ELR (cell line): ENCODE measurements at places on chromosomes 1 and 21.

DNA sequence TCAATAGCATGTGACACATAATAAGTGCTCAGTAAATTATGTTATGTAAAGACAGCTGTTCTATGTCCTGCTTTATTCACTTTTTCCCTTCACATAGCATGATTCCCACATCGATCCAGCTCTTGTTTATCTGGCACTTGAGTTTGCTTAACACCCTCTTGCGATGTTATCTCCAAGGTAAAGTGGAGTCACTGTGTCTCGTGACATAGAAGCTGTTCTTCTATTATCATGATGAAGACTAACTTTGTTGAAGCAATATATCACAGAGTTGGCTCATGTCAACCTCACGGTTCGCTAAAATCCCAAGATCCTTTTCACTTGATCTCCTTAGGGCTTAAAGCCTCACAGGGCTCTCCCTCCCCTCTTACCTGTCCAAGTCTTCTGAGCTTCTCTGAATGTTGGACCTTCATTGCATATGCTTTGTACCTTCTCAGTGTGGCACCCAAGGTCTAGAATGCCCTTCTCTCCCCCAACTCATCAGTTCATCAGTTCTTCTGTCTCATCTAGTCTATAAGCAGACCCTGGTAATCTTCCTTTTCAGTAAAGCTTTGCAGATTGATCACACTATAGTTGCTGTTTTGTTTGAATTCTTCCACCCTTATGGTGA, 38.0 kb downstream of the PLXNA2 start:
- DNase-seq = no peak

DNA sequence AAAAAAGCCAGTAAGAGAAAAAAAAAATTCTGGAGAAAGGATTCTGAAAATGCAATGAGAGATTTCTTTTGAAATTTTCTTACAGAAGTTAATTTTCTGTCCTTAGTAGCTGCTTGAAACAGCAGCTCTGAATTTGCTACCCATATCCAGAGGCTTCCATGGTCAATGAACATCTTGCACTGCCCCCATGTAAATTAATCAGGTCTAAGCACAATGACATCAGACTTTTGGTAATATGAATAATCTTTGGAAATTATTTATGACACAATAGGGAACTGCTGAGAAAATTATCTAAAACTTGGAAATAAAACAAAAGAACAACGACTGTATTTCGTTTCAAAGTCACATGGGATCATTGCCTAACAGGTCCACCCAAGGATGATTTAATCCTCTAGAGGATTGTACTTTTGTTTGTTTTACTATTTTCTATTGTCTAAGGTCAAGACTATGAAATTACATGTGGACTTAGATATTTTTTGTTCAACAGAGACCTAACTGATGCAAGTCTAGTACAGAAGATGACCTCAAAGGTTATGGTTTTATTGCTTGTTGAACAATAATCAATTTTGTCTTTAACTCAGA, 312.1 kb downstream of the BACH1 start:
- no peak for DNase-seq

DNA sequence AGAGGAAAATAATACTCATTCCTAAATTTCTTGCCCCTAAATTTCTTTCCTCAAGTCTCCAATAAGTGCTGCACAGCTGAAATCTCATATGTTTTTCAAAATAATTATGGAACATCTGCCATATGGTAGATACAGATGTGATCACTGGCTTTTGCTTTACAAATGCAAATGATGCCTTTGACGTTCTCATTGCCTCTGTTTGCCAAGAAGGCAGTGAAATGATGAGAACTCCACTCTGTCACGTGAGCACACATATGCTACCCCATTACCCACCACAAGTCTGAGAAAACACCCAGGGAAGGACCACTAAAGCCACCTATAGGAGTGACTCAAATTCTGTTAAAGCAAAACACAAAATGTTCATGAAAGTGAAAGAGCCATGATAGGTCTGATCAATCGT, 43.9 kb downstream of the DSCAM start:
- no peak for DNase-seq

DNA sequence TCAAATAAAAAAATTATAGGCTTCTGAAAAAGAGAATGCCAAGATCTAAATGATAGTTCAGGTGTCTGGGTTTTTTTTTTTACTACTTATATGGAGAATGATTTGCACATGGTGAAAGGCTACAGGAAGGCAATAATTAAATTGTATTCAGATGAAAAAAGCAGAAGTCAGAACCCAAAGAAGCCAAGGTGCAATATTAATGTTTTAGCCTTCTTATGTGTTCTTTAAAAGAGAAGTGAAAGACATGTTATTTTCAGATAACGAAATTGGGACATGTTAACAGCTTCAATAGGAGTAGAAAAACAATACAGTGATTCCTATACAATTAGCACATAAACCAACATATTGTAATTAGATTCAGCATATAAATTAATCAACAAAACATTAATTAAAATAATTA, 452.9 kb upstream of the PRMT6 start:
- DNase-seq = no peak

DNA sequence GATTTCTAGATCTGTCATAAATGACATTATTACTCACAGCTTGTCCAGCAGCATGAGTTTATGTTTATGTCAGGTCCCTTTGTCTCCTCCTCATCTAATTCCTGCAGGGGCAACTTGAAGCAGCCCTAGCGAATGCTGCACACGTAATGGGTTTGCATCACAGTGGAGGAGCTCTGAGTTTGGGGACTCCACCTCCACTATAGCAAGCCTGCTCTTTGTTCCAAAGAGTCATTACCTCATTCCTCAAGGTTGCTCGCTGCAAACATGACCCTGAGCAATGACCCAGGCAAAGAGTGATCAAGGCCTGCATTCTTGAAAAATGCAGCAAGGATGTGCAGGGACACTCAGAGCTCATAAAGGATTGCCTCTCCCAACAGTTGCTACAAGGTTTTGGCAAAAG, 261.9 kb downstream of the HHIPL2 start:
- DNase-seq = no peak
